ENCODE measurements at places on chromosomes 5 and 9.

DNA sequence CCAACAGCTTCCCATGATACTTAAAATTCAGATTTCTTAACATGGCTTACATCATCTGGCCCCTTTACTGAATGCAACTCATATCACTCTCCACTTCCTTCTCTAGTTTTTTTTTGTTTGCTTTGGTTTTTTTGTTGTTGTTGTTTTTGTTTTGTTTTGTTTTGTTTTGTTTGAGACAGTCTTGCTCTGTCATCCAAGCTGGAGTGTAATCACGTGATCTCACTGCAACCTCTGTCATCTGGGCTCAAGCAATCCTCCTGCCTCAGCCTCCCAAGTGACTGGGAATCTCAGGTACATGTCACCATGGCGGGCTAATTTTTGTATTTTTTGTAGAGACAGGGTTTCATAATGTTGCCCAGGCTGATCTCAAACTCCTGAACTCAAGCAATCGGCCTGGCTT lies 41.4 kb downstream of the CPLANE1 start:
- no peak for DNase-seq
- H3K4me1 ChIP-seq: peaks cover 1% of the 10 kb centered on the region
- H3K27ac ChIP-seq: no peak overlapping the region
- no peak overlapping the region for H3K4me3 ChIP-seq

DNA sequence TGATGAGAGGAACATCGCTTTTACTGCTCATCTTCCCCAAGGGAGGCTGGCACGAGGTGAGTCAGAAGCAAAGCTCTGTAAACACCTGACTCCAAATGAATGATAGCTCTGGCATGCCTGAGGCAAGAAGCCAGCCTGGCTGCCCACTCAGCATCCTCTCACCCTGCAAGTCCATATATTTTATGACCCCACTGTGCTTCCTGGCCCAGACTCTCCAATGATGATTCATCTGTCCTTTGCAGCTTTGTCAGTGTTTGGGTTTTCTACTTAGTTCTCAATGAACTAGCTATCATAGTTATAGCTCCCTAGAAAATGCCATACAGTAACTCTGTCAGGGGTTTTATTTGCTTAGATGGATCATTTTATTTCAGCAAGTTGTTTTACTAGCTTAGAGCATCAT lies 52.1 kb upstream of the FSTL4 start:
- H3K4me3 ChIP-seq: no peak overlapping the region
- H3K27me3 ChIP-seq: peaks cover 13% of the 10 kb centered on the region
- DNase-seq: no peak

- H3K4me3 ChIP-seq: no peak overlapping the region
- H3K4me1 ChIP-seq: no peaks in the 10 kb centered on the region
- H3K27me3 ChIP-seq: no peaks in the 10 kb centered on the region
- no peak for DNase-seq
These were observed 214.6 kb downstream of the TLE1 start for GRCh38 chr9:81474792-81475191.

DNA sequence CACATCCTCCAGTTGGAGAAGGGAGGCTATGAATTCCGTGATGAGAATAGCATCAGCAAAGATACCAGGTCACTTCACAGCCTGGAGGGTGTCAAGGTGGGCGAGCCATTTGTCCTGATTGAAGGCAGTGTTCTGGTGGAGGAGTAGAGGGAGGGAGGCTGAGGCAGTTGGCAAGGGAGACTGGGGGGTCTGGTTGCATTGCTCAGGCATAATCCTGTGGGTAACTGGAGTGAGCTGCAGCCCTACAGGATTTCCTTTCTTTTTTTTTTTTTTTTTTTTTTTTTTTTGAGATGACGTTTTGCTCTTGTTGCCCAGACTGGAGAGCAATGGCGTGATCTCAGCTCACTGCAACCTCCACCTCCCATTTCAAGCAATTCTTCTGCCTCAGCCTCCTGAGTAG lies 223.9 kb upstream of the KLF4 start:
- H3K27ac ChIP-seq: no peak overlapping the region
- no peak for DNase-seq
- no peak overlapping the region for H3K4me3 ChIP-seq
- no peaks in the 10 kb centered on the region for H3K4me1 ChIP-seq
- H3K27me3 ChIP-seq: no peaks in the 10 kb centered on the region
- no peaks in the 10 kb centered on the region for H3K36me3 ChIP-seq

- no peaks in the 10 kb centered on the region for H3K36me3 ChIP-seq
- DNase-seq: no peak
- no peaks in the 10 kb centered on the region for H3K4me1 ChIP-seq
- H3K27ac ChIP-seq: no peak overlapping the region
- no peak overlapping the region for H3K4me3 ChIP-seq
- H3K27me3 ChIP-seq: peaks cover 11% of the 10 kb centered on the region
These were observed 13.7 kb upstream of the PSMB7 start for GRCh38 chr9:124428751-124429529.

DNA sequence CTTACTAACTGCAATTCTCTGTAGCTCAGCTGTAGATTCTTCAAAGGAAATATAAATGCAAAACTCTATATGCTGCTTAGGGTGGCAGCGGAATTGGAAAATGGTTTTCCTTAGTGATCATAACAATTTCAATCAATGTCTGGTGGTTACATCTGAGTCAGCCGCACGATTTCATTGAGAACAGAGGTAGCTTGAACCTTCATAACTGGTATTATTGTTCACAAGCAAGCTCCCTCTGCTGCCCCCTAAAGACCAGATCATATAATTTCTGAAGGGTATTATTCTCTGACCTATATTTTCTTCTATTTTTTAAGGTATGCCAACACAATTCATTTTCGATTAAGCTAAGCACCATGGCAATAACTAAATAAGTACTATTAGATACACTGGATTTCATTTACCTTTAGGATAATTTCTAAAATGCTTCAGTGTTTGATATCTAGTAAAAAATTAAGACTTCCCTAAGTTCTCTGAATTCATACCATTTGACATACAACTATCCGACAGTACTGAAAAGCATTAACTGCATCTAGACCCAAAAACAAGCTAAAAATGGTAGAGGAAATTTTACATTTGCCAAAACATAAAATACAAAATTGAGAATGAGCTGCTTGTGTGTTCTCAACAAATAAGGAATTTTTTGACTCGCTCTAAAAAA lies 181.1 kb upstream of the SPEF2 start:
- H3K4me1 ChIP-seq: no peaks in the 10 kb centered on the region
- H3K27me3 ChIP-seq: peaks cover 50% of the 10 kb centered on the region
- H3K4me3 ChIP-seq: no peak overlapping the region

- H3K4me3 ChIP-seq: no peak overlapping the region
- no peaks in the 10 kb centered on the region for H3K27me3 ChIP-seq
- no peaks in the 10 kb centered on the region for H3K4me1 ChIP-seq
- no peaks in the 10 kb centered on the region for H3K36me3 ChIP-seq
These were observed 276.7 kb downstream of the CDH10 start for GRCh38 chr5:24368115-24368514.

- no peak overlapping the region for H3K27ac ChIP-seq
- no peaks in the 10 kb centered on the region for H3K4me1 ChIP-seq
- no peaks in the 10 kb centered on the region for H3K36me3 ChIP-seq
- H3K27me3 ChIP-seq: peaks cover 3% of the 10 kb centered on the region
These were observed 34.7 kb upstream of the TGFBI start for GRCh38 chr5:135993880-135994636.

All from activated CD4-positive, alpha-beta memory T cell treated with anti-CD3 and anti-CD28 coated beads, Interleukin-2, amount 10 ng/mL, durations not matched to agents 7 days and 5 days (primary cell).